DMS153 (cell line): ENCODE measurements at places on chromosomes 3 and 15.
A peak's percentile ranks its signal among the peaks of the same experiment; 100 is the strongest.

DNA sequence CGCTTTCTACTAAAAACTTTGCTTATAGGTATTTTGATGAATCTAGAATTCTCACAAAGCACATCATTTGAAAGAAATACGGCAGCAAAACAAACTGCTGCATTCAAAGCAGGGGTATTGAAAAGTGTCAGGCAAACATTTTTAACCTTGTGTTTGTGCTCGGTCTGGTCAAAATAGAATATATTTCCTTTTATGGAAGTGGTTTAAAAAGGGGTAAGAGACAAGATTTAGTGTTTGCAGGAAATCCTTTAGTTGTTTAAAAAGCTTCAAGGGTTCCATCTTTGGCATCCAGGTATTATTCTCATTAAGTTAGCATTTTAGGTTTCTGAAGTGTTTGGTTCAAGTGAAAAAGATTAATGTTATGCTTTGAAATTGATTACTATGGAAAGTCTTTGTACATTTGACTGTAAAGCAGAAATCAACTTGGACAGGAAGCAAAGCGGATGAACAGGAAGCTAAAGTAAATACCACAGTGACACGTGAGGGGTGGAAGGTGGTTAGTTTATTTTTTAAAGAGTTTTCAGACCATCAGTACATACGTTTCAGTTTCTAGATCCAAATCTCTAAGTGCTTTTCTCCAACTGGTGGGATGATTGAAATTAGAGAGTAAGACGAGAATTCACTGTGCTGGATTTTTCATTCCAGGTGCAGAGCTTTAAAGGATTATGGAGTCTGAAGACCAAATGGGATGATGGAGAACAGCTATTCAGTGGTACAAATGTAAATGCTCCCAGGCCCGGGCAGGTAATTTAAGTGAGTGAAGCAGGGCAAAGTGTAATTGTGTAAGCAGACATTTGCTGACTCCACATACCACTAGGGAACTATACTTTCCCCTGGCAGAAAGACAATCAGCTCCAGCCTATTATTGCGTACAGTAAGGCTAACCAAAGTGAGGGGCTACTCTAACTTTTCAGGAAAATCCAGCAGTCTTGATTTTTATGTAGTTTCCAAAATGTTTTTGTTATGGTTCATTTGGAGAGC, 341.8 kb upstream of the TBL1XR1 start:
- peak; percentile 29 for DNase-seq

DNA sequence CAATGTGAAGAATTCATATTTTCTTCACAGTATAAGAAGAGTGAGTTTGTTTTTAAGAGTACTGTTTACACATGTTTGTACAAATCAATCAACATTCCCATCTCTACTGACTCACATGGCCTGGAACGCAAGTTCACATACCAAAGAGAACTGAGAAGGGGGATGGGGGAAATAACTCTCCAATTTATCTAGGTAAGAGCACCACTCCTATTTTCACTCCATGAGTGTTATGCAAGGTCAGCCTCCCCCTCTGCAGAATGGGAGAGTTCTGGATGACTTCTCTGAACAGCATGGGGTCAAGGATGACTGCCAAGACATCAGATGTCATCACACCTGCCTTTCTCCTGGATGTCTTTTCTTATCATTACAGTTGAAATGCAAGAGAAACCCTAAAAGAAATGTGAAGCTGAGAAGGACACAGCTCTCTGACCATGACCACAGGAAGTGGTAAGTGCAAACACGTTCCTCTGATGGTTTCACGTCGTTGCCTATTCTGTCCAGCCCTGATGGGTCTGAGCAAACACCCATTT, 95.2 kb downstream of the SEMA6D start:
- DNase-seq = no peak

- DNase-seq = peak; percentile 56
These were observed 59.5 kb upstream of the STRIT1 start for GRCh38 chr3:155352900-155353490.

DNA sequence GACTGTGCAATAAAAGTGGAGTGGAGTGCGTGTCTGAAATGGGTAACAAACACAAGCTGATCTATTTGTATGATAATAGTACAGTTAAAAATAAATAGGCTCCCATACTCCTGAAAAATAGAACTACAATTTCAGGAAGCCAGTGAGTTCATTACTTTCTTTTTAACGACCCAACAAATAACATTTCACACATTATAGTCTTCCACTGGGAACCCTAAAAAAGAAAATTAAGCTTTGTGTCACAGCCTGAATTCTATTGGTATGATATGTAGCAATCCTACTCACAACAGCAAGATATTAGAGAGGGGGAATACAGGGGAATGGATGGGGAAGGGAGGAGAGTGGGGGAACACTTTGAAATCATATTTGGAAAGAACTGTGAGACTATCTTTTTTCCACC, 156.9 kb upstream of the CNTN3 start:
- no peak for DNase-seq

GRCh38 chr3:80334534-80334933, 566.7 kb upstream of the ROBO1 start:
- no peak for DNase-seq

DNA sequence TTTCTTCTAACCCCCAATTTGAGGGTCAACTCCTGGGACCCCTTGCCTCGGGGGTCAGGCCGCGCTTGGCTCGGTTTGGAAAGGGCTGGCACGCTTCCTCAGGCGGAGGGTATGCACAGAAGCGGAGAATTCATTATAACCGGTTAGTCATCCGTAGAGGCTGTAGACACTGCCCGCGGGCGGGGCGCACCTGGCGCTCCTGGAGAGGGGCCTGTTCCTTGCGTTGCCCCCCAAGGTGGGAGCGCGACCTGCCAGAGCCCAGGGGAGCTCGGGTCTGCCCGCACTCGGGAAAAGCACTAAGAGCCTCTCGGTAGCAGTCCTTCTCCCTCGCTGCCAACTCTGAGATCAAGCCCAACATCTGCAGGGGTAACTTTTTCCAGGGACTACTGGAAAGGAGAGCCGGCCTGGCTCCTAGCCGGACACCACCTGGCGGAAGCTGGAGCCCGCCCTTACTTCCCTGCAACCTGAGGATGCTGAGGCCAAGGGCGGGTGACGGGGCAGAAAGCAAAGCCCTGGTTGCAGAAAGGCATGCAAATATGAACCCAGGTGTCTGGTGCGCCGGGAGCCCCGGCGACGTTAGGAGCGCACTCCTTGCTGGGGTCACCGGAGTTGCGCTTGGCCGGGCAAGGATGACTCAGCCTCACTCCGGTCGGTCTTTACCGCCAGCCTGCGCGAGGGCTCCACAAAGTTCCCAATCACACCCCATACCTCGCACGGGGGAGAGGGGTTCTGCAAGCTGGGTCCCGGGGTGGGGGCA, 1.5 kb upstream of the CACNA2D3 start:
- peak; percentile 33 for DNase-seq

DNA sequence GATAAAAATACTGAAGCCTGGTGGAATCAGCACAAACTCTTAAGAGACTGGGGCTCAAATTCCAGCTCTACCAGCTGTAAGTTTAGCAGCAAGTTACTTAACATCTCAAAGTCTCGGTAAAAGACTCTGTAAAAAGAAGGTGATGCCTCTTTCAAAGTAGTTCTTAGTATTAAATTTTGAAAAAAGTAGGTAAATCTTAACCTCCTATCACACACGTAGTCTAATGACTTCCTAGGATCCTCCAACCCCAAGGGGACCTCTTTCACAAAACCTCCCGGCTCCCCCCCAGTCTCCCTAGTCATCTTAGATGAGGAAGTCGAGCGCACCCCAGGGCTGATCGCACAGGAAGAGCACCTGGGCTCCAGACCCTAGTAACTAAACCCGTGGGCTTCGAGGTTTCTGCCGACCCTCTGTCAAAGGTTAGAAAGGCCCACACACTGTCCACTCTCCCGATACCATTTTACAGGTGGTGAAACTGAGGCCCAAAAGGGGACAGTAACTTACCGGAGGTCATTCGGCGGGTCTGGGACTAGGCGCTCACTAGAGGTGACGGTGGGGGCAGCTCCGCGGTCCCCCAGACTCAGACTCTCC, 427 bp downstream of the MBD4 start:
- DNase-seq = no peak

- DNase-seq = no peak
These were observed 47.2 kb downstream of the TLNRD1 start for GRCh38 chr15:81047928-81048327.

DNA sequence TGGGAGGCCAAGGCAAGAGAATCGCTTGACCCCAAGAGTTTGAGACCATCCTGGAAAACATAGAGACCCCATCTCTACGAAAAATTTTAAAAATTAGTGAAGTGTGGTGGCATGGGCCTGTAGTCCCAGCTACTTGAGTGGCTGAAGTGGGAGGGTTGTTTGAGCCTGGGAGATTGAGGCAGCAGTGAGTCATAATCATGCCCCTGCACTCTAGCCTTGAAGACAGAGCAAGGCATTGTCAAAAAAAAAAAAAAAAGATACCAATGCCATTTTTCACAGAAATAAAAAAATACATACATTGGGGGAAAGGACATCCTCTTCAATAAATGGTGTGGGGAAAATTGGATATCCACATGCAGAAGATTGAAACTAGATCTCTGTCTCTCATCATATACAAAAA, 74.6 kb downstream of the CERS3 start:
- DNase-seq = no peak

DNA sequence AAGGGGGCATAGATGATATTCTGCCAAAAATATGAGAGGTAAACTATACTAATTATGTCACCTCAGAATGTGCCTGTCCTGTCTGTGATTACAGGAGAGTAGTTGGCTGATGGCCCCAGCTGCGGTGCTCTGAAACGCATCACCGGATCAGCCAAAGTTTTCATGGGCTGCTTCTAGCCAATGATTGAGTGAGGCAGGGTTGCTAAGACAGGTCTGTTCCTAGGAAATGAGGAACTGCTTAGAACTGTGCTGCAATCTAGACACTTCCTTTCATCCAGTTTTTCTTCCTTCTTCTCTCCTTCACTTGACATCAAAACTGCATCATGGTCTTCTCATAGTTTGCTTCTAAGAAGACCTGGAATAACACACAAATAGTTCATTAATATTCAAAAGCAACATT, 124.0 kb downstream of the KCNH8 start:
- no peak for DNase-seq
